ENCODE measurements at places on chromosomes 7 and 10.

DNA sequence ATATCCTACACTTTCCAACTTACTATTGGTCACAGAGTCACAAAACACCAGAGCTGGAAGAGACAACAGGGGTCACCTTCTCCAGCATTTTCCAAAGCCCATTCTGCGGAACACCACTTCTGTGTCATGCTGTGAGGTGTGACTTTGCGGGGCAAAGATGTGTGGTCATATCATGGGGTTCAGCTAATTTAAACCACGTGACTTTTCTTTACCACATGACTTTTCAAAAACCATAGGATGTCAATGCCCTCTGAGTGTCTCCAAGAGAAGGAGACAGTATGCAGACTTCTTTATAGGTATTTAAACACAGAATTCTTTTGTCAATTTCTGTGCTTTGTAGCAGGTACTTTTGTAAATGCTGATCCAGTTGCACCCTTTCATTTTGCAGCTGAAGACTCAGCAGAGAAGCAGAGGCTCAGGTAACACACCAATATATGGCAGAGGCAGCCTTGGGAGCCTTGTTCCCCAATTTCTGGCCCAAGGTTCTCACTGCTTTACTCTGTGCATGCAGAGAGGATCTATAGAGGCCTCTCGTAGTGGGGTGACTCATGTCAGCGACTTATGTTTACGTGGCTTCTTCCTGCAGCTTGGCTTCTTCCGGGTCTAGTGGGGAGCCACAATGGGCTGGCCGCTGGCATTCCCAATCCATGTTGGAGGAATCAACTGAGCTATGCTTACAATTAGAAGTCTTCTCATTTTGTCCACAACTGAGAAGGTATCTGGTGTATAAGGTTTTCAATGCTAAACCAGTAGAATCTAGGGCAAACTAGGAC lies 104.0 kb upstream of the RHOBTB1 start:
- DNase-seq, result no peak

GRCh38 chr10:86747796-86748581 lies 8.4 kb upstream of the BMPR1A start:
- no peak for DNase-seq

DNA sequence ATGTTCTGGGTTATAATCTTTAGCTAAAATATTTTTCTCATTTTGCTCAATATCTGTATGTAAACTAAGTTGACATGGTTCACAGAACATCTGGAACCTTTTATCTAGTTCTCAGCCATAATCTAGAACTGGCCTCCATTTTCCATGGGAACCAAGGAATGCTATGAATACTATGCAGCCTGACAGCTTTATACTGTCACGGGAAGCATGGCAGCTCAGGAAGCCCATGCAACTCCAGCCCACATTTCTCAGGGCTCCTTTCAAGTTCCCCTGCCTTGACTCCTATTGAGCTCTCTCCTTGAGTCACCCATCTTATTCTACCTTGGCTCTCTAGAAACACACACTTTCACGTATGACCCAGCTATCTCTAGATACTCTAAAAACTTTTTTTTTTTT lies 36.6 kb upstream of the PRKAR2B start:
- no peak for DNase-seq

- DNase-seq, result peak; percentile 71
Measured at GRCh38 chr7:155804897-155805825, 7.1 kb downstream of the SHH start.

DNA sequence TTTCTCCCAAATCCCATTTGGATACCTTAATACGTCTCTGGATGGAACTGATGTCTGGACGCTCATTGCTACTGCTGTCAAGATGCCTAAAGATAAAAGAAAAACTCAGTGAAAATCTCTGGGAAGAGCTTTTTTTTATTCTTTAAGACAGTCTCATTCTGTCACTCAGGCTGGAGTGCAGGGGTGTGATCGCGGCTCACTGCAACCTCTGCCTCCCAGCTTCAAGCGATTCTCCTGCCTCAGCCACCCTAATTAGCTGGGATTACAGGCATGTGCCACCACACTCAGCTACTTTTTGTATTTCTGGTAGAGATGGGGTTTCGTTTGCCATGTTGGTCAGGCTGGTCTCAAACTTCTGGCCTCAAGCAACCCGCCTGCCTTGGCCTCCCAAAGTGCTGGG lies 102.2 kb downstream of the NT5C2 start:
- DNase-seq, result no peak

DNA sequence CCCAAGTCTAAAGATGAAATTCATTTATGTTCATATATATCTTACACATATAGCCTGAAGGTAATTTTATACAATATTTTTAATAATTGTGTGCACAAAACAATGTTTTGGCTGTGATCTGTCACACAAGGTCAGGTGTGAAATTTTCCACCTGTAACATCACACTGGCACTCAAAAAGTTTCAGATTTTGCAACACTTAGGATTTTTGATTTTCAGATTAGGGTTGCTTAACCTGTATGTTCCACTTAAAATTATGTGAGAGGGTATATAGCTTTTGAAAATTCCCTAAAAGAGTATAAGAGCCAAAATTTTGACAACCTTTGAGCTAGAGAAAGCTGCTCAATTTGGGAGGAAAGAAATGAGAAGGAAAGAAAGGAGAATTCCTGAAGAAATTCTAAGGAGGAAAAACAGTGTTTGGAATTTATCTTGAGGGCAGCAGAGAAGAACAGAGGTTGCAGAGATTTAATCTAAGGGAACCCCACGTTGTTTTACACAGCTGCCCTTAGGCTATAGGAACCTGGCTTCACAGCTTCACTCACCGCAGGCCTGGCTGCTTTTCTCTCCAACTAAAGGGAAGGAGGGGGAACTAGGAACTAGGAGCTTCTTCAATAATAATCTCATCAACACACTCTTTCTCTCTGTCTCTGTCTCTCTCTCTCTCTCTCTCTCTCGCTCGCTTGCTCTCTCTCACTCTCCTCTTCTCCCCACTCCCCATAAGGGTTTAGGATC lies 8.5 kb downstream of the VOPP1 start:
- DNase-seq, result no peak

- DNase-seq, result peak; percentile 1
Measured at GRCh38 chr10:18880530-18880929, 168.1 kb upstream of the MALRD1 start.

DNA sequence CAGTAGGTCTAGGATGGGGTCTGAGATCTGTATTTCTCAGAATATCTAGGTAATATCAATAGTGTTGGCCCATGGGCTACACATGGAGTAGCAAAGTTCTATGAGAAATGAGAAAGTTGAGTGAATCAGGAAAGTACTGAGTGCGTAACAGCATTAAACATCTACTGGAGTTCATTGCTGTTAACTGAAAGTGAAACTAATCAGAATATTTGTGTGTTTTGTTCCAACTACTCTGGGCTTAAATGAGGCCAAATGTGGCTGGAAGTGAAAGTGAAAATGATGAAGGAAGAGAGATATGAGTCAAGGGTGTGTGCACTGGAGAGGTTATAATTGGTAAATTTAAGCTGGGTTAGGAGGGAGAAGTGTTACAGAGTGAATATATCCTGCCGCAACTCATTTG lies 46.5 kb downstream of the TMEM106B start:
- DNase-seq, result peak; percentile 76

GRCh38 chr10:95693071-95693667 lies 558 bp downstream of the TCTN3 start:
- DNase-seq, result peak; percentile 18

GRCh38 chr10:124296121-124296812 lies 122.5 kb downstream of the OAT start:
- DNase-seq, result no peak

DNA sequence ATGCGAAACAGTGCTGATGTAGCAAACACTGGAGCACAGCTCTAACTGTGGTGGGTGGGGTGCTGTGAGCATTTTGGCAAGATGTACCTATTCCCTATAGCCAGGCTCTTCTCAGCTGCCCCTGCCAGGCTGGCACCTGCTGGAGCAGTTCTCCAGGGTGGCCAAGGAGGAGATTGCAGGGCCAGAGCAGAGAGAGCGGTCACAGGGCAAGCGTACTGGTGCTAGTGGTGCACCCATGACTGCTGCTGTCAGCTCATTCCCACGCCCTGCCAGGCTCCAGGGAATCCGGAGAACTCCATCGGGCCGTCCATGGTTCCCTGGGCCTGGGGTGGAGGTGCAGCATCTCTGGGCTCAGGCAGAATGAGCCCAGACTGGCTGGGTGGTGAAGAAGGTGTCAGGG lies 2.1 kb downstream of the COL13A1 start:
- no peak for DNase-seq

- no peak for DNase-seq
Measured at GRCh38 chr7:134795231-134795630, 15.8 kb downstream of the CALD1 start.

DNA sequence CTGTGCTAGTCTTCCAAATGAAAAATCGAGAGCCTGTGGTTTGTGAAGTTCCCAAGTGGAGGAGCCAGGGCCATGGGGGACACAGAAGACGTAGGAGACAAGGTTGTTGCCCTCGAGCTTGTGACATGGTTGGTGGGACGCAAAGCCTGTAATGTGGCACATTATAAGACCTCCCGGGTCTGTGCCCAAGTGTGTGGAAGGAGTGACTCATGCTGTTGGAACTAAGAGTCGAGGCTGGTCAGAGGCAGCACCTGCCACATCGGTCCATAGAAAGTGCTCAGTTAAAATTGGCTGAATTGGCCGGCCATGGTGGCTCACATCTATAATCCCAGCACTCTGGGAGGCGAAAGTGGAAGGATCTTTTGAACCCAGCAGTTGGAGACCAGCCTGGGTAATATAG lies 27.0 kb upstream of the PODXL start:
- no peak for DNase-seq

- DNase-seq, result no peak
Measured at GRCh38 chr10:80497187-80498077, 40.3 kb upstream of the SH2D4B start.

GRCh38 chr10:71750124-71750841 lies 23.0 kb downstream of the VSIR start:
- no peak for DNase-seq

DNA sequence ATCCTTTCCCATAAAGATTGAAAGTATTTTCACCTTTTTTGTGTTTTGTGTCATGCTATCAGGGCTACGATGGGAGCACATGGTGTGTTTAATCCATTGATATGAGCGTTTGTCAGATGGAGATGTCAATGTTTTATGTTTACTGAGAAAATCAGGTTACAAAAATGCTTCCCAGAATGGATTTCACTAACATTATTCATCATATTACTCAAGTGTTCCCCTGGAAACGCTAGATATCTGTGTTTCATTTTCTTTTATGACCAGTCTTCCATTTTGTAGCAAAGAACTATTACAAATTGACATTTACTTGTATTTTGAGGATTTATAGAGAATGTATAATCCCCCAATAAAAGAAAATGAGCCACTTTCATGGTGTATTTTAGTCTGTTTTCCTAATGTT lies 293.5 kb upstream of the AKR1E2 start:
- DNase-seq, result no peak

DNA sequence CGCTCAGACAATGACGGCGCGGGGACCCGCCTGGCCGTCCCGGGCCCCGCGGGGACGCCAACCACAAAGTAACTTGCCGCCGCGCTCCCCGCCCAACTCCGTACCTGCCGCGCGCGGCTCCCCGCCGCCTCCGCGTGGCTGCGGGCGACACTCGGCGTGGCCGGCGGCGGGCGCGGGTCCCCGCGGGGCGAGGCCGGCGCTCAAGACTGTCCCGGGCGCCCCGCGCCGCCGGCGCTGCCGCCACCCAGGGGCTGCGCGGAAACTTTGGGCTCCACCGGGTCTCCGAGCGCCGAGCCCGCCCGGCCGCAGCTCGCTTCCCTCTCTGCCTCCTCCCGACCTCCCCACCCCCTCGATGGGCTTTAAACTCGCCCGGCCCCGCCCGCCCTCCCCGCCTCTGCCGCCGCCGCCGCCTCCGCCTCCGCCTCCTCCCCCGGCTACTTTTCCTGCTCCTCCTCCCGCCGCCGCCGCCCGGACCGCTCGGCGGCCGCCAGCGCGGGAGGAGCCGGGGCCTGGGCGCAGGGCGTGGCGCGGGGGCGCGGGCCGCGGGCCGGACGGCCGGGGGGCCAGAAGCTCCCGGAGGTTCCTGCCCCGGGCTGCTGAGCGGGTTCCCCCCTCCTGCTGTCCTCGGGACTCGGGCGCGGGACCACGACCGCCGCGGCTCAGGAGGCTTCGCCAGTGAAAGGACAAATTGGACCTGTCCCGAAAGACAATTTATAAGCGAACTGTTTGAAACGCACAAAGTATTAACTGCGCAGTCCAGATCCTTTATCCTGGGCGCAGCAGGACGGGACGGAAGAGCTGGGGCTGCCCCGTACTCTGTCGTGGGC lies 10.6 kb upstream of the GRB10 start:
- peak; percentile 63 for DNase-seq

DNA sequence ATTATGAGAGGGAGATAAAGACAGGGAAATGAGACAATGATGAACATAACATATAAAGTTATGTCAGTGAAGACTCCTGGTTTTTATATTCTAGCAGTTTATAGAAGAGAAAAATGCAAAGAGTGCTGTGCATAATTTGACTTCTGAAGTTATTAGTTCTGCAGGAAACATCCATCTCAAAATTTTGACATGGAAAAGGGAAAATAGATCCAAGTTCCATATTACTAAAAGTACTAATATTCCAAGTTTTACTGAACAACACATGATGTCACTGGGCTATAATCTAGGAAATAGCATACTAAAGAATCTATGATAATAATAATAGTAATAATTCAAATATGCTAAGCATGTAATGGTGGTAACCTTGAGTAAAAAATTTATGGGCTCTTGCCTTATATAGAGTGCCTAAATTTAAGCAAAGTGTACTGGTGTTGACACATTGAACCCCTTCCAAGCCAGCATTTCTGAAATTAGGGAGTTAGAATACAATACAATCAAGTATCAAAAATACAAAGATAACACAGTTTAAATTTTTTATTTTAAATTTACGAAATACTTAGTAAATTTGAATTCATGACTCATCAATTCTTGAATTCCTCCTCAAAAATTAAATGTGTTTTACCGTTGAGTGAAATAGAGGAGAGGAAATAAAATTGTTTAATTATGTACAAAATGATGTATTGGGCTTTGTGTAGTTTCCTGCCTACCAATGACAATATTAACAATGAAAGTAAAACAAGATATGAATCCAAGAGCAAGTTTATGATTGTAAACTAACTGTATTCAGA lies 102.8 kb upstream of the KCND2 start:
- no peak for DNase-seq

- no peak for DNase-seq
Measured at GRCh38 chr10:1363446-1364121, 307.4 kb downstream of the WDR37 start.

DNA sequence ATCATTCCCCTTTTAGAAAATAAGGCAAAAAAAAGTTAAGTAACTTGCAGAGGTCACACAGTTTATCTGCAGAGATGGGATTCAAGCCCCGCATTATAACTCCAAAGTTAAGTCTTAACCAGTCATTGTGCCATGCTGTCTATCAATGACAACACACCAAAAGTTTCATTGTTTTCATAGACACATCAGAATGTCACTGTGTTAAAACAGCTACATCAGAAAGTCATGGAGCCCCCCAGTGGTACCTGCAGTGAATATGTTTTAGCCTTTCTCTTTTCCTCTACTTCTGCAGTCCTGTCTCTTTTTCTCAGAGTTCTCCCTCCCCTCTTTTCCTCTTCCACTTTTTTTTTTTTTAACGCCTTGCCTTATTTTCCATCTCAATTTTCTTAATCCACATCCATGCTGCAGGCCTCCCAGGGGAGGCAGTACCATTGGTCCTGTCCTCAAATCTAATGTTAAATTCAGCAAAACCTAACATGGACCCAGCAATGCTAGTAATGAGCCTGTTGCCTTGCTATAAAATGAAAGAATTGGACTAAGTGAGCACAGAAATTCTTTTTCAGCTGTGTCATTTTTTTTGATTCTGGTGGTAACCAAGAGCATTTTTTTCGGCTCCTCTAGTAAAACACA lies 3.8 kb upstream of the NRCAM start:
- DNase-seq, result peak; percentile 21

- no peak for DNase-seq
Measured at GRCh38 chr10:90218846-90219245, 517.5 kb downstream of the KIF20B start.
